Activated CD4-positive, alpha-beta T cell treated with anti-CD3 and anti-CD28 coated beads for 48 hours (primary cell): ENCODE measurements at places on chromosomes 3 and 15.
A peak's percentile ranks its signal among the peaks of the same experiment; 100 is the strongest.

DNA sequence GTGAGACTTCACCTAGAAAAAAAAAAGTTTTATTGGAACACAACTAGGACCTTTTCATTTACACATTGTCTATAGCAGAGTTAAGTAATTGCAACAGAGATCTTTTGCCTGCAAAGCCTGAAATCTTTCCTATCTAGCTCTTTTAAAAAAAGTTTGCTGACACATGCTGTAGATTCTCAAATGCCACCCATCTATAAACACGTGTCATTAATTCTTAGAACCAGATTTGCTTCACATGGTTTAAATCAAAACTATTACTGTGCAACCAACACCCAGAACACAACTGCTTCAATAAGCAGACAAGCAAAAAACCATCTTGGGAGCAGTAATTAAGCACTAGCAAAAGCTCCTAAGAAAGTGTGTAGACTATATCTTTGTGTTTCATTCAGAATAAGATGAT lies 55.0 kb downstream of the OXSM start:
- DNase-seq = no peak

- DNase-seq = no peak
These were observed 72.3 kb downstream of the BLM start for GRCh38 chr15:90789462-90789861.

- no peak for DNase-seq
These were observed 65.5 kb downstream of the SRGAP3 start for GRCh38 chr3:9183811-9184460.

- DNase-seq = no peak
These were observed 109.9 kb downstream of the DNAJB8 start for GRCh38 chr3:128356822-128357221.

DNA sequence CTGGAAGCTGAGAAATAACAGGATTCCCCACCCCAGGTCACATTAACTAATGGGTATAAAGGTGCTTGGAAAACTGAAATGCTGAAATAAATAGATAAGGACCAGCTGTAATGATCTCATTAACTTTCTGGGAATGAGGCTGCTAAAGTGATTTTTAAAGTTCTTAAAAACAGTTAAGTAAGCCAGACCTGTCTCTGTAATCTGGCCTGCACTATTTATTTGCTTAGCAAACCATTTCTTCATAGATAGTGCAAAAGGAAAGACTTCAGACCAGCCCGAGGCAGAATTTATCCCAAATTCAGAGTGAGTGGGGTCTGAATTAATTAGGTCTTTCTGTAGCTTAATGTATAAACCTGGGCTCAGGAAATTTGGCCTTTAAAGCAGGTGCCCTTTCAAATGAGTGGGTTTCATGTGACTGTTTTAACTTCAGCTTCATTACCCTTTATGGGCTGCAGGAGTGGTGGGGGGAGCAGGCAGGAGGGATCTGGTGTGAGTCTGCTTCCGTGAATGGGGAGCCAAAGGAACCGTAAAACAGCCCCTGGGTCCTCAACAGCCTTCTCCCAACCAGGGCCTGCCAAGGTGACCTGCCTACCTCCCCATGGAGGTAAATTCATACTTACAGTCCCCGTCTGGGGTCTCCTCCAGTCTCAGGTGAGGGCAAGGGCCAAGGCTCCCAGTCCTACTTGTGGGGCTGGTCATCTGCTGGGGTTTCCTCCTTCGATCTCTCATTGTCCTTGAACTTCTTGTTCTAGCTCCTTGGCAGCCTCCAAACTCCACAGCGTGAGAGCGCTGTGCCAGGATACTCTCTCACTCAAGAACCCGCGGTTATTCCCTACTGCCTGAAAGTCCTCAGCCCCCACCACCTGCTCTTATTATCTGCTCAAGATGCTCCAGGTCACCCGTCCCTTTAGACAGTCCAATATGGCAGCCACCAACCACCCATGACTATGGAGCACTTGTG lies 31.2 kb downstream of the MAGEF1 start:
- no peak for DNase-seq

DNA sequence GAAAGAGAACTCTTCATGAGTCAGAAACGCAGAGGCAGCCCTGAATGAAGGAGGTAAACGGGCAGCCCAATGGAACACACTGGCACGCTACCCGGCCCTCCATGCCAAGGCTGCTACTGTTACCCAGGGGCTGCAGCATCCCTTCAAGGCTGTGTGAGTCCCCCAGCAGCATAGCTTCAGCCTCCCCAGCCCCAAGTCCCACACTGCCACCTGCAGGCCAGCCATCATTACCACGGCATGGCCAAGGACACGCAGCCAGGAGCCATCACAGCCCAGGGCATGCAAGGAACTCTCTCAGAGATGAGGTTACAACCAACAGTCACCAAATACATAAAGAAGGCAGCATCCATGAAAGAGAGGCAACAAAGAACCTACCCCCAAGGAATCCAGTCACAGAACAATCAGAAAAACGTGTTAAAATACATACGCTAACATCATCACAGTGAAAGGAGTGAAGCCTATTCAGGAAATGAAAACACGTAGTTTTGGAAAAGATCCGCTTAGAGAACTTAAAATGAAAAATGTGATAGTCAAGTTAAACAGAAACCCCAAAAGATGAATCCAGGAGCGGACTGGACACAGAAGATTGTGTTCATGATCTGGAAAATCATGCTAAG lies 22.4 kb downstream of the PLA2G4F start:
- peak; percentile 82 for DNase-seq
